ENCODE measurements at places on chromosomes 5 and 9. TPM values are rescaled to one million over a fixed set of nuclear protein-coding genes. Genes with fewer than 3 reads are reported as not detected.

The DMRT3 gene
- total RNA-seq, result 0.33 TPM

GRCh38 chr9:121827251-121827967, 176.0 kb downstream of the DAB2IP start:
- no peak overlapping the region for H3K4me3 ChIP-seq
- no peaks in the 10 kb centered on the region for H3K27me3 ChIP-seq
- H3K36me3 ChIP-seq, result no peaks in the 10 kb centered on the region
- H3K27ac ChIP-seq, result no peak overlapping the region
- no peak for DNase-seq

DNA sequence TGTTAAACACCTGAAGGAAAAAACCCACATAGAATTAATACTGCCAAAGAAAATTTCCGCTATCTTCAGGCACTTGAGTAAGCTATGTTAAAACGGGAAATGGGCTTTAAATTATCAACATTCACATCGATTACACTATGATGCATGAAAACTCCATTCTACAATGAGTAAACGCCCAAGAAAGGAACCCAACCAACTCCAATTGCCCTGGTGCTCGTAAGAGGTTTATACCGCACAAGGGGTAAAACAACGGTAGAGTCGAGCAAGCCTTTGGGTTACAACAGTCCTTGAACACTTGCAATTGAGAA, 1.0 kb downstream of the AGTPBP1 start:
- no peak for DNase-seq
- peaks cover 23% of the 10 kb centered on the region for H3K4me1 ChIP-seq
- H3K27ac ChIP-seq, result peak overlapping the region; percentile 85

DNA sequence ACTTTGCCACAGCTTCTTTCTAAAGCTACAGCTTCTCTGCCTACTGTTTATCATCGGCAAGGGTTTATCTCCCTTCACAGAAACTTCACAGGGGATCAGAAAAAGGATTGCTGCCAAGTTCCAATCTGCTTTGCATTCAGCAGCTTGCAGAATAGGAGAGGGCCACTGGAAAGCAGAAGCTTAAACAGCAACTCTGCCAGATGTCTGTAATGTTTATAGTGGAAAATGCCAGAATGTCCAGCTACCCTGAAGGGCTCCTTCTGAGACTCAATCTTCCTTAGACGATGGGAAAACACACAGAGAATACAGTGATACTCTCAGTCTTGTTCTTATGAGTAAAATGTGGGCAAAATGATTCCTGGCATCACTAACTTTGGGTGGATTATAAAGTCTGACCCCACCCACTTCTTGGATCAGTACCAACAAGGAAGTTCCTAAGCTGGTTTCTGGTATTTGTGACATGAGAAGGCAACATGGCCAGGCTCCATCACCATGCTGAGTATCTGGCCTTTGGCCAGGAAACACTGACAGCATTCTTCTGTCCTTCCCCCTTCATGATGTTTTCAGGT, 19.0 kb downstream of the STOM start:
- H3K4me1 ChIP-seq, result peaks cover 73% of the 10 kb centered on the region
- no peak overlapping the region for H3K4me3 ChIP-seq
- no peaks in the 10 kb centered on the region for H3K27me3 ChIP-seq
- H3K36me3 ChIP-seq, result peaks cover 73% of the 10 kb centered on the region
- H3K27ac ChIP-seq, result peak overlapping the region; percentile 51

GRCh38 chr9:1647776-1648175, 367.4 kb upstream of the SMARCA2 start:
- no peak for DNase-seq
- H3K4me1 ChIP-seq, result no peaks in the 10 kb centered on the region
- H3K27me3 ChIP-seq, result no peaks in the 10 kb centered on the region
- no peak overlapping the region for H3K4me3 ChIP-seq
- H3K27ac ChIP-seq, result no peak overlapping the region

- H3K4me3 ChIP-seq, result no peak overlapping the region
- no peaks in the 10 kb centered on the region for H3K27me3 ChIP-seq
- no peak overlapping the region for H3K27ac ChIP-seq
- H3K36me3 ChIP-seq, result no peaks in the 10 kb centered on the region
- no peak for DNase-seq
These were observed 1161.8 kb downstream of the EFNA5 start for GRCh38 chr5:106508894-106509293.

GRCh38 chr9:114425126-114425525, 37.3 kb upstream of the AKNA start:
- H3K4me1 ChIP-seq, result no peaks in the 10 kb centered on the region
- H3K27me3 ChIP-seq, result no peaks in the 10 kb centered on the region
- no peak for DNase-seq
- no peaks in the 10 kb centered on the region for H3K36me3 ChIP-seq
- no peak overlapping the region for H3K4me3 ChIP-seq
